ENCODE measurements at places on chromosomes 13 and 19. TPM values are rescaled to one million over a fixed set of nuclear protein-coding genes. Genes with fewer than 3 reads are reported as not detected.

The SLC25A41 gene
- total RNA-seq = 0.05 TPM

The CLDND2 gene
- total RNA-seq = 0.76 TPM

The LHB gene
- total RNA-seq = not detected

The KASH5 gene
- 0.09 TPM for total RNA-seq

The CYP2A7 gene
- total RNA-seq = not detected

The CNOT3 gene
- 7.6 TPM for total RNA-seq

The ADGRE3 gene
- total RNA-seq = 0.33 TPM

The ATP4B gene
- total RNA-seq = 0.38 TPM

The SMIM24 gene
- 38.6 TPM for total RNA-seq

The SMIM44 gene
- not detected for total RNA-seq

The NALCN gene
- total RNA-seq = 0.28 TPM

The MYO16 gene
- total RNA-seq = 0.19 TPM

The ZDHHC20 gene
- total RNA-seq = 69.9 TPM

The FSD1 gene
- 4.3 TPM for total RNA-seq

The SPRED3 gene
- total RNA-seq = under 0.01 TPM

The SYNGR4 gene
- not detected for total RNA-seq

The METTL21C gene
- total RNA-seq = not detected

The ZNF682 gene
- total RNA-seq = 4.7 TPM

The CFAP97D2 gene
- 0.66 TPM for total RNA-seq

The ZBTB32 gene
- total RNA-seq = 0.09 TPM

The EPS8L1 gene
- total RNA-seq = 2.3 TPM
